ENCODE measurements at places on chromosomes 2 and 18.

- no peak for DNase-seq
These were observed 74.9 kb downstream of the GPD2 start for GRCh38 chr2:156511122-156511521.

GRCh38 chr2:158380746-158381145 is 75.8 kb downstream of the CCDC148 start:
- DNase-seq, result no peak

- DNase-seq, result no peak
These were observed 207.8 kb upstream of the LRATD1 start for GRCh38 chr2:14424478-14425390.

DNA sequence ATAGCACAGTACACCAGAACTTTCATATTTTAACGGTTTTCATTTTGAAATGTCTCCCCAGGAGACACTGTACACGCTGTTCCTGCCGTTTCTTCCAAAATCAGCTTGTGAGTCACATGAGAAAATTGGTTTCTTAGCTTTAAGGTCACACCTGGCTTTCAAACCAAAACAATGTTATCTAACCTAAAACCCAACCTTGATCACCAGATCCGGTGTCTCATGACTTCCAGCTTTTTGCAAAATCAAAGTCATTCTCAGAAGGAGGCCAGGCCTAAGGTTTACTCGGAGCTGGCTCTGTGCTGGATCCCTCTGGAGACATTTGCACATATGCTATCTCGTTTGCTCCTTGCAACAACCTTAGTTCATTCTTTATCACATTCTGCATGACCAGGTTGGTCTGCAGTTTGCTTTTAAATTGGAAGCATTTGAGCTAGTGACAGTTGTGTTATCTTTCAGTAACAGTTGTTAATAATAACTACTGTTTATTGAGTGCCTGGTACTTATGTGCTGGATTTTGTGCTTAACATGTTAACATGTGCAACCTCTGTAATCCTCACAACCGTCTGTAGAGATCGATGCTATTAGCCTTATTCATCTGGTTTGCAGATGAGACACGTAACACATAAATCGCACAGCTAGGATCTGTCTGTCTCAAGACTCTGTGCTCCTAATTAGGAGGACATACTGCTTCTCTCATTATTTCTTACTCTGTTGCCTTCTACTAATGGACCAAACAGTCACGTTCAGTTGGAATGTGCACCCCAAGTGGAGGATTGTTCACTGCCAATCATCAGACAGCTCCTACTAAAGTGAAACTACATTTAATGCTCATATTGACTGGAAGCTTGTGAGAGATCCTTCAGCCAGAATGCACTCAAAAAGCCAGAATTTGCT is 105.5 kb downstream of the RNF144A start:
- no peak for DNase-seq

DNA sequence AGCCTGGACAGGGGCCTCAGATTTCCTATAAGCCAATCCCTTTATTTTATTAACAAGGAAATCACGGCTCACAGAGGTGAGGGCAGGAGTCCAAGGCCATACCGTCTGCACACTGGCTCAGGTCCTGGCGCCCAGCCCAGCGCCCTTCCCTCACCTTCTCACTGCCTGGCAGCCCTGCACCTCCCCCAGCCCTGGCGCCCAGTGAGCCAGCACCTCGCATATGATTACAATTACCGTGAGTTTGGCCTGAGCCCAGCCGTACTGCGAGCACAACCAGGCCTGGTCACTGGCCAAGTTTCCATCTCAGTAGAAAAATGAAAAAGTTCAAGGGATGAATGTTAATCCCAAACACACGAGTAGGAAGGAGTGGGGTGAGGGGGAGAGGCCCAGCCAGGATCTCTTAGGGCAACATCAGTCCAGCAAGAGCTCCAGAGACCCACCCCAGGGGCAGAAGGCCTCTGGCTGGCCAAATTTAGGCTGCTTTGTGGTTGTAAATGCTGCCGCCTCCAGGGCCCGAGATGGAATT is 68.4 kb downstream of the MCFD2 start:
- peak; percentile 73 for DNase-seq

- no peak for DNase-seq
These were observed 48.8 kb downstream of the SH3BP4 start for GRCh38 chr2:235000426-235001236.

DNA sequence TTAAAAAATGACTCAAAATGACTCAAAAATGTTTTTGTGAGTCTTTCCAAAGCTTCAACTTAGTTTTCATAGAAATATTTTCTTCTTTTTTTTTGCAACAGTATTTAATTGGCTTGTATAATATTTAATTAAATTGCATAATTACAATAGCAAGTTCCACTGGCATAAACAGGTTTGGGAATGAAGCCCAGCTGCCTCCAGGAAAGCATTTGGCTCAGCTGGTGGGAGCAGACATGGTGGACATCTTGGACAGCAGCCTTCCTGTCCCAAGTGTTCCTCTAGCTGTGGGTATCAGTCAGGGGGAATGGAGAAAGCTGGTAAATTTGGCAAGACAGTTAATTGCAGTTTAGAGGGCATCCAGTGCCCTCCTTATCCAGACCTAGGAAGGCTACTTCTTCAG is 213.4 kb downstream of the ZBTB7C start:
- no peak for DNase-seq

DNA sequence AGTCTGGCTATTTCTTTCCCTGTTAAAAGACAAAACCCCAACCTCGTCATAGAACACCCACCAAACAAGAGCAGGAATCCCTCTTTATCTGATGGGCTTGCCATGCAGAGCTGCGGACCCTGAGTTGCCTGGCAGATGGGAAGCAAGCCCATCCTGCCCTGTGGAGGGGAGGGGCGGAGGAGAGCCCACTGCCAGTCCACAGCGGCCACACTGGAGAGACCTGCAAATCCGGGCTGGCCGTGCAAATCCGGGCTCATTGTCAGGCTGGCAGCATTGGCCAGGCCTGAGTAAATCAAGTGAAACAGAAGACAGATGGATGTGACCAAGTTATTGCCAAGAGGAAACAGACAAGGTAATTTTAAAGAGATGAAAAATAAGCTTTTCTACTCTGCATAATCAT is 22.0 kb downstream of the MYL12B start:
- DNase-seq, result no peak

- no peak for DNase-seq
These were observed 14.3 kb downstream of the RBMS1 start for GRCh38 chr2:160479269-160479668.

GRCh38 chr2:23106242-23106785 is 278.7 kb upstream of the KLHL29 start:
- no peak for DNase-seq

- no peak for DNase-seq
These were observed 960.9 kb downstream of the SOCS6 start for GRCh38 chr18:71249791-71250190.

DNA sequence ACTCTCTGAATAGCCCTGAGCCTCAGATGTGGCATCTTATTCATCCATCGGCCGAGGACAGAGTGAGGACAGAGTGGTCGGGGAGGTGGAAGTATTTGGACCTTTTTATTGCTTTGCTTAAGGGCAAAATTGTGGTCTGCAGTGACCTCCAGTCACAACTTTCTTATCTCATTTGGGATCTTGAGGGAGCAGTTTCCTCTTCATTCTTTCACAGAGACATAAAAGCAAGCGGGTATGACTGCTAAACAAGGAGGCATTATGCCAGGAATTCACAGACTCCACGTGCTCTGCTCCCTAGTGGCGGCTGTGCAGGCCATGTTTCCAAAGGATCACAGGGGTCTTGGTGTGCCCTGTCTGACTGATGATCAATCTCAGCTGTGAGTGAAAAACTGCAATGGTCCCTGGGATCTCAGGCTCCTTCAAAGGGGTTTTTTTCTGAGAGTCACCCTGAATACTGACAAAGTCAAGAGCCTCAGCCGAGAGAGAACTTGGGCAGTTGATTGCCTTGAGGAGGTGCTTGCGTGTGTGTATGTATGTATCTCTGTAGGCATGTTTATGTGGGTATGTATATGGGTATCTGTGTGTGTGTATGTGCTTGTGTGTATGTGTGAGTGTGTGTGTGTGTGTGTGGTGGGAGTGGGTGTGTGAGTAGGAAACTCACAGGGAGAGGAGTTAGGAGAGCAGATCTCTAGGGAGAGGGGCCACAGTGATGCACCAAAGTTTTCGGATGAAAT is 47.7 kb downstream of the RAPGEF4 start:
- peak; percentile 32 for DNase-seq

DNA sequence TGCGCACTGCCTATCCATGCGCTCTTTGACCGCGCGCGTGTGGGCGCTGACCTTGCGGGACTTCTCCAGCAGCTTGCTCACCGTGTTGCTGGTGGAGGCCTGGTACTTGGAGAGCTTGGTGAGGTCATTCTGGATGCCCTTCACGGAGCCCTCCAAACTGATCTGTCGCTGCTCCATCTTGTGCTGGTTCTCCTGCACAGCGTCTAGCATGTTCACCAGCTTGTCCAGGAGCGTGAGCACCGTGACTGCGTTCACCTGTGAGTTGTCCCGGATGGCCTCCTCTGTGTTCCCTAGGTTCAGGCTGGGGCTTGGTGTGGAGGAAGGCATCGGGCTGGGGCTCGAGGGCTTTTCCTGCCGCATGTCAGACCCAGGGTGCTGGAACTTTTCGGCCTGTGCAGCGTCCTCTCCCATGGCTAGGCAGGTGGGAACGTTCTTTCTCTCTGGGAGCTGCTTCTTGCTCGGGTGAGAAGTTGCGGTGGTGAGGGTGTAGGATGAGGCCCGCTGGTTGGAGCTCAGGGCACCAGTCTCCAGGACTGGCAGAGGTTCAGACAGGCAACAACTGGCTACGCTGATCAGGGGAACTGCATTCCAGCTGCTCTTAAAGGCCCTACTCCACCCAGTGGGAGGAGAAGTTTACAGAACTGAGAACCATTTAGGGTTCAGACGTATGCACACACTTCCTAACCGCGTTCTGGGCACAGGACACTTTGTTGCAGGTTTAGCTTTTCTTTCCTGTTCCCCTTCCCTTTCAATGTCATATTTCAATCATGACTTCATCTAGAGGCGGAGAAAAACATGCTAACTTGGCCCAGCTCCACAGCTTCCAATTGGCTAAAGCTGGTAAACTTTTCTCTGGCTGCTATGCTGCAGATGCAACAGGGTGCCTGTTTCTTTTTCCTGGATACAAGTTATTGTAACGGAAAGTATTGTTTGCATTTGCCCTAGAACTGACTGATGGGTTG is at the start of gene CAVIN2:
Gene CAVIN2 (minus strand): TSS at position 574 of the 962 bp plus-strand sequence. CDS start 163 bp downstream, at position 411.
- peak; percentile 32 for DNase-seq

DNA sequence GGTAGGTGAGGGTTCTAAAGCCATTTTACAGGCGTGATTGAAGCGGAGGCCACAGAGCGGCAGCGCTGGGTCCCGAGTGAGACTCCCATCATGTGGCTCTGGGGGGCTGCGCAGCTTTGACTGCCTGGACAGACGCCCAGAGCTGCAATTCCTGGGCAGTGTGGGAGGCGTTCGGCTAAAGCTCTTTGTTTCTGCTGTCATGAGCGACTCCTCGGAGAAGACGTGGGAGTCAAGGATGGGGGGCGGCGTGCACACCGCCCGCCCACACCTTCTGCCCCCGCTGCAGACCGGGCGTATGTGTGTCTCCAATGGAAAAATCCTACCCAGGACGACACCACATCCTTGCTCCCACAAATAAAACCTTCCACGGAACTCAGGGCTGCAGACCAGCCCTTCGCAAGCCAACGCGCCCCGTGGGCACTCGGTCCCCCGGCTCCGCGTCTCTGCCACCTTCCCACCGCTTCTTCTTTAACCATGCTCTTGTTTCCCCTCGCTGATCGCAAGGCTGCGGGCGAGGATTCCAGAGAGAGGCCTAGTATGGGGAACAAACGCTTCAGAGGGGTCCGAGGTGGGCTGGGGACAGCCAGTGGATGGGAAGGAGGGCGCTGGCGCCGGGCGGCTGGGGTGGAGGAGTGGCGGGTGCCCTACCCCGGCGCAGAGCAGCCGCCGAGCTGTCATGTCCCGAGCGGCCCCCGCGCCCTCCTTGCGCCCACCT is 680 bp upstream of the LBH start:
- peak; percentile 96 for DNase-seq

GRCh38 chr2:27105981-27106380 is 12.9 kb downstream of the CGREF1 start:
- no peak for DNase-seq

GRCh38 chr18:45526114-45526841 is 89.0 kb upstream of the SLC14A2 start:
- no peak for DNase-seq

- no peak for DNase-seq
These were observed 151.8 kb upstream of the MYT1L start for GRCh38 chr2:2482851-2483250.

DNA sequence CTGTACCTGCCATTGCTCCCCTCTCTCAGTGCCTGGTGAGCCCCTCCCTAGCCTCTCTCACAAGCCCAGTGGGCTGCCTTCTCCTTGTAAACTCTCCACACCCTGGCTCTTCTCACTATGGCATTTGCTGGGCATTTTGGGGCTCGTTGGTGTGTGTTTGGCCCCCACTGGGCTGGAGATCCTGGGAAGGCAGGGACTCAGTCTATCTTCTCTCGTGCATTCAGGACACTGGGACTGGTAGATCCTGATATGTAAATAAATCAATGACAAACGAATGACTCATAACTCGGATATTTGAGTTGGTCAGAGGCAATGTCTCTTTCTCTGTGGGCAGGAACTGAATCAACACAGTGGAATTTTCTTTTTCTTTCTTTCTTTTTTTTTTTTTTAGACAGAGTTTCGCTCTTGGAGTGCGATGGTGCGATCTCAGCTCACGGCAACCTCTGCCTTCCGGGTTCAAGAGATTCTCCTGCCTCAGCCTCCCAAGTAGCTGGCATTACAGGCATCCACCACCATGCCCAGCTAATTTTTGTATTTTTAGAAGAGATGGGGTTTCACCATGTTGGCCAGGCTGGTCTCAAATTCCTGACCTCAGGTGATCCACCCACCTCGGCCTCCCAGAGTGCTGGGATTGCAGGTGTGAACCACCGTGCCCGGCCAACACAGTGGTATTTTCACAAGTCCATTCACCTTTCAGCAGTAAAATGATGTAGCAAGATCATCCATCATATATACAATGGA is 144.6 kb upstream of the SPRED2 start:
- DNase-seq, result no peak

DNA sequence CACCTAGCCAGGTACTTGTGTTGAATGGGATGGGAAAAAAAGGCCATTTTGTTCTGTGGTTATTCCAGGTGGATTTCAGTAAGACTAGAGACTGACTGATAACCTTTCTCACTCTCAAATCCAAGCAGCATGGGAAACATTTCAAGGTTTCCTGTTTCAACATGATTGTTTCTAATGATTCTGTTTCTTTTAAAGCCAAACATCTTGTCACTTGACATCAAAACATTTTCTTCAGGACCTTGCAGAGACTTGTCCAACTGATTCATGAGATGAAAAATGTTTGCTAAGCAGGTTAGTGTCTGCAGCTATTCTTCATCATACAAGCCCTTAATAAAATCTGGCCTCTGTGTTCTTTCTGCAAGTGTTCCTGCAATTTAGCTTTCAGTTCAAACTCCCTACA is 456.5 kb upstream of the CWC22 start:
- DNase-seq, result no peak

Measured in right kidney (tissue), 9 donors.